ENCODE measurements at places on chromosomes 2 and 18.

- DNase-seq: no peak
Observed at GRCh38 chr2:239896075-239896474, 129.1 kb downstream of the NDUFA10 start.

DNA sequence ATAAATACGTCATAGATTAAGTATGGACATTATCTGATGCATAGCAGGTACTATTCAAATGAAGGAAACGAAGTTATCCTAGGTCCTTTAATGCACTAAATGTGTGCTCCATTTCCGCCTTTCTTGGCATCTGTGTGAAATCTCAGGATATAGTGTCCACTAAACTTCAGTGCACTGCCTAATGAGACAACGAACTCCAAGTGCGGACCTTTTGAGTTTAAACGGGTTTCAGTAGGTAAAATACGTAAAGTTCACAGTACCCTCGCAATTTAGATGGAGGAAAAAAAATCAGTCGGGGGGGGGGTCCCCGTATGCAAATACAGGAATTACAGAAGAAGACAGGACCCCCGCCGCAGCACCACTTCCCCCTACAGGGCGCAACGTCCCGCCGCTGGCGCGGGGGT lies 729 bp upstream of the REL start:
- DNase-seq: no peak

DNA sequence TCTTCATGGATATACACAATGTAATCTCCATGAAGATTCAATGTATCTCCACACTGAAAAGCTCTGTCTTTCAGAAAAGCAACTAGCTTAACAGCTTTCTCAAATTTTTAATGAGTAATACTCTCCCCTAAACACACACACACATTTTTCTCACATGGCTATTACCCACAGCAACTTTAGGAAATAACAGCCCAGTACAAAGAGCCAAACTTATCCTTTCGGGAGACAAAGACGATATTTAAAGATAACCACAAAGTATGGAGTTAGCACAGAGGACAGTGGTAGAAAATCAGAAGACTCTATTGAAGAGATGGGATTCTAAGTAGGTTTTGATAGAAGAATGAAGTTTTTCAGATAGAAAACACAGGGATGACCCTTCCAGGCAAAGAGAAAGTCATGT lies 394.9 kb upstream of the TRIB2 start:
- no peak for DNase-seq

DNA sequence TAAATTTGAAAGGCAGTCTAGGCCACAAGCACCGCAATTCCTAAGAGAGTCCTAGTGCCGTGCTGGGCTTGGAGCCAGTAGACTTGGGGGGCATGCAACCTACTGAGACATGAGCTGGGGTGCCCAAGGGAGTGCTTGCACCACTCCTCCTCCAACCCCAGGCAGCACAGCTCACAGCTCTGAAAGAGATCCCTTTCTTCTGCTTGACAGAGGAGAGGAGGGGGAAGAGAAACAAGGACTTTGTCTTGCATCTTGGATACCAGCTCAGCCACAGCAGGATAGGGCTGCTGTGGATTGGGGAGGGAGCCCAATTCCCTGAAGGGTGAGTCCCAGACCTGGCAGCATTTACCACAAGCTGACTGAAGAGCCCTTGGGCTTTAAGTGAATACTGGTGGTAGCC lies 134.6 kb downstream of the TMEM131 start:
- DNase-seq: no peak

GRCh38 chr2:82124629-82125028 lies 1820.1 kb upstream of the LRRTM1 start:
- no peak for DNase-seq

DNA sequence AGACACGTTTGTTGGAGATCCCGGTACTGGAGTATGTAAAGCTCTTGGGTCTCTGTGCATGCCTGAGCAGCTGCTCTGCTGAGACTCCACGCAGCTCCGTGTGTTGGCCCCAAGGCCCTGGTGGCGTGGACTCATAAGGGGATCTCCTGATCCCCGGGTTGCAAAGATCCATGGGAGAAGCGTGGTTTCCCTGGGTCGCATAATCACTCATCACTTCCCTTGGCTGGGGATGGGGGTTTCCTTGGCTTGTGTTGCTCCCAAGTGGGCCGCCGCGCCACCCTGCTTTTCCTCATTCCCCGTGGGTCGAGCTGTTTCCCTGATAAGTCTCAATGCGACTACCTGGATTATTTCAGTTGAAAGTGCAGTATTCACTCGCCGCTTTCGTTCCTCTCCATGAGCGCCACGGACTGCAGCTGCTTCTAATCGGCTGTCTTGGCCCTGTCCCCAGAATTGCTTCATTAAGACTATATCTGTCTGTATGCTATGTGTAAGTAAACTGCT lies 76.0 kb downstream of the EPC2 start:
- DNase-seq: no peak

DNA sequence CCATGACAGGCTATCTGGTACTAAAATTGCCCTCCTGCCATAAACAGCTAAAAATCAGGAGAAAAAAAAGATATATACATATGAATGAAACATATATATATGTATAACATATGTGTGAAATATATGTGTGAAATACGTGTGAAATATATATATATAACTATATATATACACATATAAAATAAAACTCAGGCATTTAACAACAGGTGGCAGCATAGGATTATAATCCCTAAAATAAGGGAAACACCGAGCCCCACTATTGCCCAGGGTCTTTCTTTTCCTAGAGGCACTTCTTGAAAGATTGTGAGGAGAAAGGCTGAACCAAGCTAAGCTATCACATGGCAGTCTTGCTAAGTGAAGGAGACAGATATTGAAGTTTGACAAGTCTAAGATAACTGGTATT lies 65.9 kb upstream of the CYTIP start:
- DNase-seq: no peak

- DNase-seq: no peak
Observed at GRCh38 chr2:85189606-85190270, 56.5 kb downstream of the TCF7L1 start.

- DNase-seq: peak; percentile 60
Observed at GRCh38 chr2:136116151-136116812, 1.7 kb downstream of the CXCR4 start.

DNA sequence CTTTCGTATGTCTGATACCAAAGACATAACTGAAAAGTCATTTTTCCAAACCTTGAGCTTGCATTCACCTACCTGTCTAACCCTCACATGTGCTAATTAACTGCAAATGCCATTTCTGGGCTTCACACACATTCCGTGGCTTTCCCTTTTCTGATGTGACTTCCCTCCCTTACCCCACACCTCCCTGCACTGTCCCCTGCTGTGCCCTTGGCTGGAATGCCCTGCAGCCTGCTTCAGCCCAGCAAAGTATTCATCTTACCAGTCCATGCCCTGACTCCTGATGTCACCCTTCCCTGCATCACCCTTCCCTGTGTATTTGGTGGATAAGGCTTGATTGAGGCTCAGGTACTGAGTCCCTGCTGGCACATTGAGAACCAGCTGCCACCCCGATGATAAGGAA lies 12.2 kb downstream of the RETSAT start:
- no peak for DNase-seq

- DNase-seq: no peak
Observed at GRCh38 chr2:150681120-150681804, 193.8 kb upstream of the RND3 start.

DNA sequence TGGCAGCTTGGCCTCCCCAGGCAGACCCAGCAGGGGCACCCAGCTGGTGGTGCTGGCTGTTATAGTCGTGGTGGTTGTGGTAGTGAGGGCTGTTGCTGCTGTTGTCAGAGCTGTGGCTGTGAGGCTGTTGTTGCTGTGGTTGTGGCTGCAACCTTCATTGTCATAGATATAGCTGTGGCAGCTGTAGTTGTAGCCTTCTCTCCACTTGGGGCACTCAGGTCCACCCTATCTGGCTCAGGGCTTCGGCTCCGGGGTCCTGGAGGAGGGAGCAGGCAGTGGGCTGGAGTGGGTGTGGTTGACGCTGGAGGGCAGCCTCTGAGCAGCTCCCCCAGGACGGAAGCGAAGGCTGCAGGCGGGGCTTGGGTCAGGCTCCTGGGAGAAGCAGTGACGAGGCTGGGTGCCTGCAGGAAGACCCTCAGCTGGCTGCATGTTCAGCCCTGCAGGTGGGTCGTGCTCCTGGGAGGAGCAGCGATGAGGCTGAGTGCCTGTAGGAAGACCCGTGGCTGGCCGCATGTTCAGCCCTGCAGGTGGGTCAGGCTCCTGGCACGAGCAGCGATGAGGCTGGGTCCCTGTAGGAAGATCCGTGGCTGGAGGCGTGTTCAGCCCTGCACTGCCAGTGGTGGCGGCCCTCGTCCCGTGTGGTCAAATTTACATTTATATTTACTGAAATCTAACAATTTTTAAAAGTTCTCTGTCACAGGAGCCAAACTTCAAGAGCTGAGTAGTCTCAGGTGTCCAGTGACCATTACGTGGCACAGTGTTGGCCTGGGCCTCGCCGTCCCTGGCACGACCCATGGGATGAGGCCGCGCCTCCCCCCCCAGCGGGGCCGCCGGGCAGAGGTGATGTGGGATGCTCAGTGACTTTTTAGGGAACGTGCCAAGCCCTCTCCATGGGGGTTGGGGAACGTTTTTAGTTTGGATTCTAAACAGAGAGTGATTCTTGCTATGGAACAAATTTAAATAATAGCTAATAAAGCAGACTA lies 79.2 kb upstream of the PXDN start:
- DNase-seq: no peak

DNA sequence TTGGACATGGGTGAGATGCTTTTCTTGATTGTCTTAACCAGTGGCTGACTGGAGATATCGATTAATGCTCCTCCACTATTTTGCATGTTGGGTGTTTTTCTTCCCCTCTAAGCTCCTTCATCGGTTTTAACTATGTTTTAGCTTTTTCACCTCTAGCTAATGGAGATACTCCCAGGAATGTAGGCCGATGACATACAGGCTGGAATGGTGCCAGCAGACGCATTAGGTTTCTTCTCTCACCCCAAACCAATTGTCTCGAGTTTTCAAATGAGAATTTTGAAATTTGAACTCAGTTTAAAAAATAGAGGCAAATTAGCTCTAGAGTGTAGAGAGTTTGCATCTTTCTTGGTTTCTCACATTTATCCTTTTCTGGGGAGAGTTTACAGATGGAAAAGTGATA lies 247.6 kb downstream of the RPRM start:
- DNase-seq: no peak

DNA sequence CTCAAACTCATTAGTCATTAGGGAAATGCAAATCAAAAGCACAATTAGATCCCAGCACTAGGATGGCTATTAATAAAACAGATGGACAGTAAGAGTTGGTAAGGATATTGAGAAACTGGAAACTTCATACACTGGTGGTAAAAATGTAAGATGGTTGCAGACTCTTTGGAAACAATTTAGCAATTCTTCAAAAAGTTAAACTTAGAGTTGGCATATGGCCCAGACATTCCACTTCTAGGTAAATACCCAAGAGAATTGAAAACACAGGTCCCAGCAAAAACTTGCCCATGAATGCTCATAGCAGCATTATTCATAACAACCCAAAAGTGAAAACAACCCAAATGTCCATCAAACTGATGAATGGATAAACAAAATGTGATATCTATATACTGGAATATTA lies 84.9 kb upstream of the ZFP36L2 start:
- no peak for DNase-seq

- no peak for DNase-seq
Observed at GRCh38 chr2:165624470-165624800, 154.9 kb downstream of the CSRNP3 start.

GRCh38 chr2:142822190-142822589 lies 55.3 kb upstream of the KYNU start:
- no peak for DNase-seq

DNA sequence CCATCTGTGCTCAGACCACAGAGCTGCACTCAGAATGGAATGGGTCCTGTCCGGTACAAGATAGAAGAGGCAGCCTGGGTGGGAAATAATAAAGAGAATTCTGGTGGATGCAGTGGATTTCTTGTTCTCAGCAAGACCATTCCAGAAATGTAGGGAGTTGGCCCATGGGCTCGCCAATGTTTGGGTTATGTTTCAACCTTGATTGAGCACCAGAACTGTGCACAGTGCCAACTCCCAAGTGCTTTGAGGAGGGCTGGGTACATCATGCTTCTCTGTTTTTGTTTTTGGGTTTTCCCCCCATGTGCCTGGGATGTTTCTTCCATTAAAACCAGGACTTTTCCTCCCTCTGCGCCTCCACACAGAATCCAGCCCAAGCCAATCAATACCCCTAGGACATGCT lies 304.1 kb downstream of the TNS1 start:
- DNase-seq: no peak

DNA sequence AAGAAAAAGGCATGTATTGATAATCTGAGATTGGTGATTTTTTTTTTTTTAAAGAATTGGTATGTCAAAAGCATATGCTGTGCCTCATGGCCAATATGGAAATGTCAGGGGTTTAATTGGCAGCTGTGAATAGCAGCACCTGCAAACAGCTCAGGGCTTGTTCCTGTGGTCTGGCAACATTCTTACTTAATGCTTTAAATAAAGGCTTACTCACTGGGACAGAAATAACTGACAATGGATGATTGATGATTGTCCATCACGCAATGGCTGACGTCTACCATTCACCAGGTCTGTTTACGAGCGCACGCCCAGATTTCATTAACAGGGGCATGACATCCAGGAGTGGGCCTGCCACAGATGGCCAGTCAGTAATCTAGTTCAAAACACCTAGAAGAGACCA lies 66.7 kb downstream of the ETAA1 start:
- no peak for DNase-seq

GRCh38 chr2:15746703-15747550 lies 155.3 kb downstream of the DDX1 start:
- no peak for DNase-seq

DNA sequence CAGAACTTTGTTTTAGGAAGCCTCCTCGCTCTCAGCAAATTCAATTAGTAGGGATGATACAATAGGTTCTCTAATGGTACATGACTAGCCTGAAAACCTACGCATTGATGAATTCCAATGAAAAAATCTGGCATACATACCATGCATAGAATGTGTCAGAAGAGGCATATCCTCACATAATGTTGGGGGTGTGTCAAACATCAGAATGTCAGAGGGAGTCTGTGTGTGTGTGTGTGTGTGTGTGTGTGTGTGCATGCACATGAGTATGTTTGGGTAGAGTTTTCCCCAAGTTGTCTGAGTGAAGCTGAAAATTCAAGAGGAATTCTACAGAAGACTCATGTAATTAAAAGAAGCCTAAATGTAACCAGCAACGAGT lies 78.5 kb downstream of the FIGN start:
- no peak for DNase-seq

GRCh38 chr2:69983392-69983966 lies 22.0 kb upstream of the ASPRV1 start:
- DNase-seq: no peak

- DNase-seq: no peak
Observed at GRCh38 chr2:46075848-46076247, 221.4 kb upstream of the EPAS1 start.

GRCh38 chr2:173124441-173124840 lies 48.8 kb downstream of the MAP3K20 start:
- DNase-seq: no peak

GRCh38 chr2:26017464-26018183 lies 16.3 kb upstream of the RAB10 start:
- DNase-seq: no peak

DNA sequence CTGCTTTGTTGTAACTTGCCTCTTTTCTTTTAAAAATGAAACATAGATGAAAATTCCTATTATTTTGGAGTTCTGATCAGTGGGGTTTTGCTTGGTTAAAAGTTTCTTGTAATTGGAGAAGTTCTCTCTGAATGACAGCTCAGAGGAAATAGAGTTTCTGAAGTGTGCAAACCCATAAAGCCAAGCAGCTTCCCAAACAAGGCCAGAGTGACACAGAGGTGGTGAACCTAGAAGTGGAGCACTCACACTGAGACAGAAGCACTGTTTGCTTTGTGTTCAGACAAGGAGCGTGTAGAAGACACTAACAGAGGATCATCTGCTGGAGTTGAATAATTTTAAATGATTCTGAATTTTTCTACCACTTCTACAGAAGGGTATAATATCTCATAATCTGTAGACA lies 49.2 kb downstream of the FBXO48 start:
- DNase-seq: no peak
